ENCODE measurements at places on chromosomes 6 and 20.

GRCh38 chr6:73694711-73695411, 1.1 kb upstream of the CD109 start:
- no peak for DNase-seq

DNA sequence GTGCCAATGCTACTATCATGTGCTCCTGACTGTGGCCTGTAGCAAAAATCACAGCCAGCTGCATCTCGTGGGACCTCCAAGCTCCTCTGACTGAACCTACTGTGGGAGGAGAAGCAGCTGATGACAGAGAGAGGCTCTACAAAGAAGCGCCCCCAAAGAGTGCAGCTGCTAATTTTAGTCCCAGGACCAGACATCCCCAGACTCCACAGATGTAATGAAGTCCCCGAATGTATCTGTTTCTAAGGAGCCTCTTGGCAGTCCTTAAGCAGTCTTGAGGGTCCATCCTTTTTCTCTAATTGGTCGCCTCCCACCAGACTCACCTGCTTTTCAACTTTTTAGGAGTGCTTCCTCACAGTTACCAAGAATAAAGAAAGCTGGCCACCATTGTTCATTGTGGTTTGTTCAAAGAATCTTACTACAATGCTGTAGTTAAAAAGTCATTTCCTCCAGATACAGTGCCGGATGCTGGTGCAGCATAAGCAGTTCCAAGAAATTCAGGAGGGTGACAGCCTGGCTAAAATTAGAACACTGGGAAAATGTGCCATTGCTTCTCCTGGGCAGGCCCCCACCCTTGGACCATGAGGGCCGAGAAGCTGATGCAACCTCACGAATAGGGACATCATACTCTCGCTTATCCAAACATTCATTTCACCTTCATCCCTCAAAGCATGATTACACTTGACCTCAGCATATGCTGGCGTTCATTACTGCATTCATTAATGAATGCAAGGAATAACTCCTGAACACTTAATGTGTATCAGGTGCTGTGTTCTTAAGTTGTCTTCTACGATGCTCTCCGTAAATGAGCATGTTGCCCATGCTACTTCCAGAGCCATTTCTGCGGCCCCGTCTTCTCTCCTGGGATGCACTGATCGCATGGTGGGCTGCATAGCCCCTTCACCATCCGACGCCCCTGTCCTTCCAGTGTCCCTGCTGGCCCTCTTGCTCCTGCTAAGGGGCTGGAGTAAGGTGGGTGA, 66.4 kb downstream of the LY86 start:
- DNase-seq: no peak

DNA sequence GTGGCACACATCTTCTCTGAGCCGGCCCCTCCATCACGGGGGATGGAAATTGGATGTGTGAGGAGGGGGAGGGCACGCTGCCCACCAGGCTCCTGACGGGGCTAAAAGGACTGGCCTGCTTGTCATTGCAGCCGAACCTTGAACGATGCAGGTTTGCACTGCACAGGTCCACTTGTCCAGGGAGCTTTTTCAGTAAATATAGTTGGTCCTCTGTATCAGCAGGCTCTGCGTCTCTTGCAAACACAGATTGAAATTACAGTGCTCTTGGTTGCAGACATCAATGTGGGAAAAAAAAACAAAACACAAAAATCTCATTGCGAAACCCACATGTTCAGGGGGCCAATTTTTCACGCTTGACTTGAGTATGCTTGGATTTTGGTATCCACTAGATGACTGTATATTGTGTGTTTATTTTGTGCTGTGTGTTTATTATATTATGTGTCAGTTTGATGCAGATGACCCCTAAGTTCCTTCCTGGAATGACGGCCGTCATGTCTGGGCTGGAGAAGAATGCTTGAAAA, 29.2 kb downstream of the ERMARD start:
- no peak for DNase-seq

GRCh38 chr6:162525181-162525580, 202.4 kb downstream of the PRKN start:
- DNase-seq: no peak

DNA sequence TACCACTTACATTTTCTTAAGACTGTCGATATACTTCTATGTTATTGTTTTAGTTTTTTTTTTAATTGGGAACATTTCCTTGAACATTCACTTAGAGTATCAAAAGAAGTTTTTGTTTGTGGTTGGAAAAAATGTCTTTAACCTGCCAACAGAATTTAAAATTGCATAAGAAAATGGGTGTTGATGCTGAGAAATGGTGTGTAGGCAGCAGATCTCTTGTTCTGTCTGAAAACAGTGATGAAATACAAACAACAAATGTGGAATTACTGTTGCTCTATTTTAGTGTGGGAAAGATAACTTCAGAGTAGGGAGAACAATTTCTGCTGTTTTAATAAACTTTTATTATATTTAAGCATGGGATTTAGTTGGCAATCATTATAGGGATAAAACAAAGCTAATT, 293.5 kb downstream of the CDKAL1 start:
- DNase-seq: no peak

- DNase-seq: no peak
These were observed 17.0 kb downstream of the RAB32 start for GRCh38 chr6:146560607-146561006.

- no peak for DNase-seq
These were observed 1.4 kb downstream of the C6orf132 start for GRCh38 chr6:42140756-42141602.

DNA sequence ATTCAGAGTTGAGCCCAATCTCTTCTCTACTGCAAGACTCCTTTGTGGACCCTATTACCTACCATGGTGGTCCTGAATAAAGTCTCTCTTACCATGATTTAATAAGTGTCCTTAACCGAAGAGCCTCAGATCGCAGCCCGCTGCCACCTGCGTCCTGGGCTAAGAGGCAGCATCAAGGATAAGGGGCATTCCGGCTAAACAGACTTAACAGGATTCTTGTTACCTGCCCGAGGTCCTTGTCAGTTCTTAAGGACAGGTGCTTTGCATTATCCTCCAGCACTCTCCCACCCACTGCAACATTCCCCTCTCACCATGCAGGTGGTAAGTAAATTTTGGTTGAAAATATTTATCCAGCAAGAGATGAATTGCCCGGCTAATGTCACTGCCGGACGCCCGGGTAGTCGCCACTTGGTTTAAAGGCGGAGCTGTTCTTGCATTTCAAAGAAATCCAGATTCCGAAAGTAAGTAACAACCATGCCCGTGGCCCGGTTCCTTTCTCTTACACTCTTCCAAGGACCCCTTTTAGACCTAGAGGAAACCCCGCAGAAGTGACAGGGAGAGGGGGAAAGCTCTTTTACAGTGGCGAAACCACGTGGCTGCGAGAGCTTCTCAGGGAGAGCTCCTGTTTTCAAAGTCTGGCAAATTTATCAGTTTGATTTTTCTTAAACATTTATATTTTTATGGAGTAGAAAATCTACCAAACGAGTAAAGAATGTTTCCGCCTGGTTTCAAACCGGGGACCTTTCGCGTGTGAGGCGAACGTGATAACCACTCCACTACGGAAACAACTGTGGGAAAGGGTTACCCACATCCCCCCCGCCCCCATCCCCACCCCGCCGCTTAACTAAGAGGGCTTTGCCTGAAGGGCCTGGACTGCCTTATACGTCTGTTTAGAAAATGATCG, 41.9 kb upstream of the PRSS16 start:
- no peak for DNase-seq

- no peak for DNase-seq
These were observed 111.5 kb downstream of the TMEM242 start for GRCh38 chr6:157211603-157212455.

DNA sequence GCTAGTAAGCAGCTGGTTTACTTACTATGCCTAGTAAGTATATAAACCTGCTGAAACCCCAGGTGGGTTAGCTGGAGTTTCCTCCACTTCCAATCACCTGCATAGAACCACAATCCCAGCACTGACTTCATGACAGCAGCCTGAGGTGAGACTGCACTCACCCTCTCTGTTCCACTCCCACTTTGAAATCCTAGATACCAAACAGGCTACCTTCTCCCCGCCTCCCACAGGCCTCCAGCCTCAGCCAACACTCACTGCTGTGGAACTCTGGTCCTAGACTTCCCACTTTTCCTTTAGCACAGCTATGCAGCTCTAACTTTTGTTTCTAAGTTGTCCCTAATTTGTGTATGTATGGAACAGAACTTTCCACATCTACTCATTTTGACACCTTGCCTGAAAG, 149.7 kb upstream of the ARID1B start:
- DNase-seq: no peak

DNA sequence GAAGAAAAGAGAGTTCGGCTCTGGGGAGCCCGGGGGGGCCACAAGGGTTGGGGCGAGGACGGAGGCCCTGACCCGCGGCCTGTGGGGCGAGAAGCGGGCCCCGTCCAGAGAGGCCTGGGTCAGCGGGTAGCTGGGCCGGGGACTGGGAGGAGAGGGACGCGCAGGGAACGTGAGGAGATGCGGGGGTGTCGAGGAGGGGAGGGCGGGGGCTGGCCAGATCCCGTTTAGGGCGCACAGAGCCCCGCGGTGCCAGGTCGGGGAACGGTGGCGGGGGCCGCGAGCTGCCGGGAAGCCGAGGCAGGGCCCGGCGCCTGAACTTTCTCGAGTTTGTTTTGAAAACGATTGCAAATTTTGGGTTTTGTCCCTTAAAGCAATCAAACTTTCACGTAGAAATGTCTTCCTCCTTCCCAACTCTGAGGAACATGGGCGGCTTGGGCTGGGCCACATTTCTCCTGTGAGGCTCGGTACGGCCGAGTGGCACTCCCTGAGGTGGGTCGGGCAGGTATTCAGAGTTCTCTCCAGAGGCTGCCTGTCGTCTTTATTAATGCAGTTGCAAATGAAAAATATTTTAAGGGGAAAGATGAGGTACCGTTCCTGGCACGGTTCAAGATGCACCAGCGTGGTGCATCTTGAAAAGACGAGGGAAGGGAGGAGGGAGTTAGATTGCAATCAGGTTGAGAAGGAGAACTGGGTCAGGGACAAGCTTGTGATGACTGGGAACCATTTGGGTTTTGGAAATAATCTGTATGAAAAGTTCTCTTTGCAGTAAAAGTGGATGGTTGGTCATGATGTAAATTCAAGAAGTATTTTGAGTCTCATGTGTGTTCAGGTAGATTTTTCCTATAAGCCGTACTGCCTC, 972 bp downstream of the RNF8 start:
- DNase-seq: no peak

- DNase-seq: peak; percentile 6
These were observed 87.7 kb downstream of the TMEM242 start for GRCh38 chr6:157235600-157236039.

DNA sequence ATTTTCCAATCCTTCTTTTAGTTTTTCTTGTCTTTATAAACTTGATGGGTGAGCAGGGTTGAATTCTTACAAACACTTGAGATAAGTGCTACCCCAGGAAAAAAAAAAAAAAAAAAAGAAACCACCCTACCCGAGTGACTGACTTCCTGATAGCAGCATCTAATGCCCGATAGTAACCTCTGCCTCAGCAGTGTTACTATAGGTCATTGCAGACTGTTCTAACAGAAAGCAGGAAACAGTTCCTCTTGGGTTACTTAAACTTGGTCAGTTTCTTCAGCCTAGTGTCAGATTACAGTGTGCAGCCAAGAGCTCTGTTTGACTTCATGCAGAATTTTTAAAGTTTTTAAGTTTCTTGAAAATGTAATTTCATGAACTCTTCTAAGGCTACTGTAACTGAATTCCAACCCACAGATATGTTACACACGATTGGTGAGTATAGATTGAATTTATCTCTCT, 2.1 kb downstream of the MYLIP start:
- no peak for DNase-seq

GRCh38 chr6:19501737-19502245, 335.4 kb upstream of the ID4 start:
- no peak for DNase-seq

GRCh38 chr6:138032571-138032970, 74.6 kb downstream of the PERP start:
- no peak for DNase-seq

GRCh38 chr6:115898246-115898645, 162.4 kb downstream of the FRK start:
- no peak for DNase-seq

DNA sequence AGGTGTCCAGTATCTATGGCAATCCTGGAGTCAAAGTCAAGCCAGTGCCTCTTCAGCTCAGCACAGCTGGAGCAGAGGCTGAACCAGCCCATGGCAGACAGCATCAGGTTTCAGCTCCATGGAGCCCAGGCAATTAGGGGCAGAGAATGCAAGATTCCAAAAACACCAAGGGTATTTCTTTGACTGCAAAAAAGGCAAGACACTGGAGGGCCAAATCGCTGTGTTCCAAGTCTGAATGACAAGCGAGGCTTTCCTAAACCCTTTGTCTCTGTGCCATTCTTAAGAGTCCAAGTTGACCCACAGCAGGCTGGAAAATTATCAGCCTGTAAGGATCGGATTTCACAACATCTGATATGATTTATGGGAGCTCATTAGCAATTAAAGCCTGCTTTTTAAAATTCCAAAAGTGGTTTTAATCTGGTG, 49.7 kb upstream of the TGM3 start:
- no peak for DNase-seq

DNA sequence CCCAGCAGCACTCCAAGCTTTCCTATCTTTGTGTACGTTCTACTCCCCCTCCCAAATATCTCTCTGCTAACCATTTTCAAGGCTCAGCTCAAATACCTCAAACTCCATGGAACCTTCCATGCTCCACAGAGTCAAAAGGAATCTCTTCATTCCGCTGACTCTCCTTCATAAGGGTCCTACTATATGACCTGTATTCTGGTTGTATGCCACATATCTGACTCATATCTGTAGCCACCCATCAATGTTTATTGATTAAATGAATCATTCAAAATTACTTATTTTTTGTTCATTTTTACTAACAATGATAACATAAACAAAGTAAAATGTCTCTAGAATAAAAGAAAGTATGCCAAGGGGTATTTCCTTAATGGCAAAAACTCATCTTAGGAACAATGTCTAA, 123.2 kb downstream of the ARHGAP18 start:
- DNase-seq: no peak

DNA sequence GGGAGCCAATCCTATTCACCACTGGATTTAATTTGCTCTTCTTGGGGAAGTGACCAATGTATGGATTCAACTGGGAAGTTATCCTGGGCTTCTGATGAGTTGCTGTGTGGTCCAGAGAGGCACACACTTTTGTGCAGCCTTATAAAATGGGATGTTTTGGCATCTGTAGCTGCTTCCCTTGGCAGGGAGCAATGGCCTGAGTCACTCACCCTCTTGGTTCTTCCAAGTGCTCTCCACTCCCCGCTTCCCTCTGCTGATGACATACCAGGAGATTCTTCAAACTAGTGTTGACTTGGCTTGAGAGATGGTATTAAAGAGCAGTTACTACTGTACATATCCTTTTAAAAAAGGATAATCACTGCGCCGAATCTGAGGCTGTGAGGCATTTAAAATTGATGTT, 105.8 kb downstream of the JARID2 start:
- no peak for DNase-seq

DNA sequence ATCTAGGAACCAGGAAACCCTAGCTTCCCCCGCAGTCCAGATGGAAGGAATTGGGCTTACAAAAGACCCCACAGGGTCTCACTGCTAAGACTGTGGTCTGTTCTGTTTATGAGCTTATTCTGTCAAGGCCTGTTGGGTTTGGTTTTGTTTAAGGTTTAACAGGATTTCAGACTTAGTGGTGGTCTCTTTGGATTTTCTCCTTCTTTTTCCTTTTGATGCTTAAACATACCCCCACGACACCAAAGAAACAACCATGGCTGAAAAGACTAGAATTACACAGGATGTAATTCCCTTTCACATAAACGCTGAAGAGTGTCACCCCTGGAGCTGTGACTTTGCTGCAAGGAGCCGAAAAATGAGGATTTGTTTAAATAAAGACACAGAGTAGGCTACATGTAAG, 408.6 kb downstream of the PREX1 start:
- no peak for DNase-seq

Data from stimulated activated CD8-positive, alpha-beta memory T cell treated with anti-CD3 and anti-CD28 coated beads, Interleukin-15, amount 100 ng/mL, for 1 hour (primary cell).